M059J (cell line): ENCODE measurements at places on chromosomes 2 and 18.

DNA sequence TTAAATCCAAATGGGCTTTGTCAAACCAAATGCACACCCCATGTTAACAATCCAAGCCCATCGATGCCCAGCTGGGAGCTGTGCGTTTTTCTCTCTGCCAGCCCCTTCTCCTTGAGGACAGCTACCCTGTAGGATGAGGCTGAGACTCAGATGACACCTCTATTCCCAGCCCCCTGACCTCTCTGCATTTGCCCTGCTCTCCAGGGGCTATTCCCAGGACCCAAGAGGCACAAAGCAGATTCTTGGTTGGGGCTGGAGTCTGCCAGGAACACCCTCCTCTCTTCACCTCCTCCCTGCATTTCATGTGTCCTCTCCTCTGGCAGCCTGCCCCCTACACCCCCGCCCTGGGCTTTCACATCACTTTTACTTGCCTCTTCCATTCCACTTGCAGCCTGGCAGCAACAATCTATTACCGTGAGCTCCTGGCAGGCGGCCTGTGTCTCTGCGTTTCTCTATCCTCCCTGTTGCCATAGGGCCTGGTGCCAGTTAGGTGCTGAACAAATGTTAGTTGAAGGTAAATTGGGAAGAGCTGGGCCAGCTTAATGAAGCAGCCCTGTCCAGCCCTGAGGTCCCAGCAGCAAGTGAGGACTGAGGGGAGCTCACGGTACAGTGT lies 51.8 kb downstream of the ADD2 start:
- DNase-seq, result no peak

DNA sequence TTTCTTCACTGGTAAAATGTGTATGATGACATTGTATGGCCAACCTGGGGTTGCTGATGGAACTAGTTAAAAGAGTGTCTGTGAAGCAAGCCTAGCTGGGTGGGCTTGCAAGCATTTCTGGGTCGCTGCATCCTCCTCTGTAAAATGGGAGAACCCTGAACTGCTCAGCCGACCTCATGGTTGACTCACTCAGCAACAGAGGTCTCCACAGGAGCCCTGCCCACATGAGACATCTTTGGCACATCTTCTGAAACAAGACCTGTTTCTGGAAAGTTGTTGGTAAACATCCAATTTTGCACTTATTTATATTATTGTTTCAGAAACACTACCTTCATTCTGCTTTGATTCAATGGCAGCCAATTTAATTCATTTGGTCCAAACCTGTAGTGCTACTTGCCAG lies 52.6 kb downstream of the BCL11A start:
- no peak for DNase-seq

- DNase-seq, result peak; percentile 4
Observed at GRCh38 chr18:74468547-74469061, 11.5 kb upstream of the DIPK1C start.

GRCh38 chr2:239027391-239028252 lies 179.7 kb downstream of the TWIST2 start:
- no peak for DNase-seq

- DNase-seq, result no peak
Observed at GRCh38 chr2:211354481-211354880, 798.1 kb downstream of the CPS1 start.

DNA sequence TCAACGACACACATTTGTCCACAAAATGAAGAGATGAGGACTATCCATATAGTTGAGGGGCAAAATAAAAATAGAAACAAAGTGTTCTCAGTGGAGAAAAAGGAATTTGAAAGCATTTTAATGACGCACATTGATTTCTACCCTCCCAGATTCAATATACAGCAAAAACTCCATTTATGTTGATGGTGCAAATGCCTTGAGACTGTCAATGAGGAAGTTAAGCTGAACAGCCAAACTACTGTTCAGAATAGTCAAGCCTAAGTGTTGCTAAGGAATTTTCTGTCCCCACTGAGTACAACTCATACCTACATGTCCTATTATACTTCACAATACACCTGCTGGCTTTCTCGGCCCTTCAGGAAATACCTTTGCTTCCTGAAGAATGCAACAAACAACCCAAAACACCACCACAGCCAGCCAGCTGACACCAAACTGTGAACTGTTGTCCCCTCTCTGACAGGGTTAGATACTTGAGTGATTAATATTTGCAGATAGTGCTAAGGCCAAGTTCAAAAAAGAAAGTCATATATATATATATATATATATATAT lies 27.8 kb upstream of the DARS1 start:
- DNase-seq, result no peak

DNA sequence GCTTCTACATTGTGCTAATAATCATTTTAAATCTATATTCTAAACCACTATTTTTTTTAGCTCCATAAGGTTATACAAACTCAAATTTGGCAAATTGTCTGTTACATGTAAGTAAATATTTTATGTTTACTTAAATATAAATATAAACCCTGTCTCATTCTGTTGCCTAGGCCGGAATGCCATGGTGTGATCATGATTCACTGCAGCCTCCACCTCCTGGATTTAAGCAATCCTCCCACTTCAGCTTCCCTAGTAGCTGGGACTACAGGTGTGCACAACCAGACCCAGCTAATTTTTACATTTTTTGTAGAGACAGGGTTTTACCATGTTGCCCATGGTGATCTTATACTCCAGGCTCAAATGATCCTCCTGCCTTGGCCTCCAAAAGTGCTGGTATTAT lies 124.7 kb downstream of the MEIS1 start:
- no peak for DNase-seq

DNA sequence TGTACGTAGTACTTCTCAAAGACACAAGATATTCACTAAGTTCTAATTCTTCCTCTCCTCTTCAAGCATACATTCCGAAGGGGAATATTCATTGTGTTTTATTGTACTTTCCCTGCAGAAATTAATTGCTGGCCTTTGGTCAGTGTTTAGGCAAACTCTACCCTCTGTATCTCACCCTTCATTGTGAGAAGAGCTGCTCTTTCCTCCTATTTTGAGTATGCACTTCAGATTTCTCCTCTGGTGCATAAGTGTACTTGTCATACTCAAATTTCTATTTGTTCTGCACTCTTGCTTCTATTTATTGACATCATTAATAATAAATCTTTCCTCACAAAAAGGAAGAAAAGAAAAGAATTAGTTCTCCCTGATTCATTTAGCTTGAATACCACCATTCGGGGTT lies 485.4 kb upstream of the SLC8A1 start:
- DNase-seq, result no peak

DNA sequence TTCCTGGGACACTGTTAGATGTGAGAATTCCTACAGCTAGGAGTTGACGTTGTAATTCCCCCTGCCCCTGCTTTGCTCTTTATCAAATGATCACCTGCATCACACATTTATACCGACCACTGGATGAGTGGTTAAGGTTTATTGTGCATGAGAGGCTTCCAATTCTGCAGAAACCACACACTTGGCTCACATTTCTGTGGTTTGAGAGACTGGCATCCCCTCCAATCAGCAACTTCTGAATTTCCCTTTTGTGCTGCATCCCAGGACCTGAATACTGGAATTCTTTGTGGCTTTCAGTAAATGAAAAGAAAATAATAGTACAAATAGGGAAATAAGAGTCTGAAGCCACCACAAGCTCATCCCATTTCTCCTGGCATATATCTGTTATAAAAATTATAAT lies 628.7 kb upstream of the PIK3C3 start:
- DNase-seq, result peak; percentile 93

DNA sequence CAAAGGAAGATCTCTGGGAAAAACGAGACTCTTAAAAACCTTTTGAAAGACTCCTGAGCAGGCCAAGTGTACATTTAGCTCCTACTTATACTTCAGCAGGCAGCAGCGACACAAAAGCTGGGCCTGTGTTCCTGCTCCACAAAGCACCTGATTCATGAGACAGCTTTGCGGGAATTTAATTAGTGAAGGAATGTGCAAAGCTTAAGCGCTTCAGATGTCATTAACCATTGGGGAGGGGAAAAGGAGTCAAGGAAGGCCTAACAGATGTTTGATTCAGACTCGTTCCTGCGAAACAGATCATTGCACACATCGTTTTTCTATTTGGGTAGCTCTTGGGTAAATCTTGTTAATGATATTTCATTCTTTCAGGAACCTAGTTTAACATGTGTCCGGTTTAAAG lies 125.9 kb downstream of the MAIP1 start:
- DNase-seq, result no peak

DNA sequence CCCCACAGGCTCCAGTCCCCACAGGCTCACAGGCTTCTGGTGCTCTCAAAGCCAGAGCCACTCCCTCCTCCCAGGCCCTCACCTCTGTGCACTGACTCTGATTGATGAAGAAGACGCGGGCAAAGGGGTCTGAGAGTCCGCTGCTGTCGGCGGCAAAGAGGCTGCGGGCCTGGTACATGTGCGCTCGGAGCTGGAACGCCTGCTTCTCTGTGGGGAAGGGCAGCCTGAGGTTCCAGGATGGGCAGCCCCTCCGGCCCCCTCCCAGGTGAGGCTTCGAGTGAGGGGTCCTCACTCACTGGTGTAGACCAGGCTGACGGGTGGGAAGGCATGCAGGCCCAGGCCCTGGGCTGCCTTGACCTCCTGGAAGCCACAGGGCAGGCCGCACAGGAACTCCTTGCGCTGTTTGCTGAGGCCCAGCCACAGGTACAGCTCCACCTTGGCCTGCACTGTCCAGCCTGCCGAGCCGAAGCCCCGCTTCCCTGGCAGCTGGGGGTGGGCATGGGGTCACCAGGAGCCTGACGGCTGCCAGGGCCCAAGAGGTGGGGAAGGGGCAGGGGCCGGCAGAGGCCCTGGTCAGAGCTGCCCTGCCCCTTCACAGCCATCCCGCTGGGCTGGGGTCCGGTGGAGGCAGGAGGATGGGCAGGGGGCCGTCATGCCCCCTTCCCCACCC lies 2.0 kb downstream of the OTOF start:
- no peak for DNase-seq

DNA sequence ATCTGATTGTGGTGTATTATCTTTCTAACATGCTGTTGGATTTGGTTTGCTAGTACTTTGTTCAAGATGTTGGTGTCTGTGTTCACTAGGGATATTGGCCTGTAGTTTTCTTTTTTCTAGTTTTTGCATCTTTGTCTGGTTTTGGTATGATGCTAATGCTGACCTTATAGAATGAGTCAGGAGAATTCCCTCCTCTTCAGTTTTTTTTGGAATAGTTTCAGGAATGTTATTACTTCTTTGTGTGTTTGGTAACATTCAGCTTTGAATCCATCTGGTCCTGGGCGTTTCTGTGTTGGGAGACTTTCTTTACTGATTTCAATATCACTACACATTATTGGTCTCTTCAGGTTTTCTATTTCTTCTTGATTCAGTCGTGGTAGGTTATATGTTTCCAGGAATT lies 124.2 kb upstream of the EPB41L5 start:
- peak; percentile 38 for DNase-seq

DNA sequence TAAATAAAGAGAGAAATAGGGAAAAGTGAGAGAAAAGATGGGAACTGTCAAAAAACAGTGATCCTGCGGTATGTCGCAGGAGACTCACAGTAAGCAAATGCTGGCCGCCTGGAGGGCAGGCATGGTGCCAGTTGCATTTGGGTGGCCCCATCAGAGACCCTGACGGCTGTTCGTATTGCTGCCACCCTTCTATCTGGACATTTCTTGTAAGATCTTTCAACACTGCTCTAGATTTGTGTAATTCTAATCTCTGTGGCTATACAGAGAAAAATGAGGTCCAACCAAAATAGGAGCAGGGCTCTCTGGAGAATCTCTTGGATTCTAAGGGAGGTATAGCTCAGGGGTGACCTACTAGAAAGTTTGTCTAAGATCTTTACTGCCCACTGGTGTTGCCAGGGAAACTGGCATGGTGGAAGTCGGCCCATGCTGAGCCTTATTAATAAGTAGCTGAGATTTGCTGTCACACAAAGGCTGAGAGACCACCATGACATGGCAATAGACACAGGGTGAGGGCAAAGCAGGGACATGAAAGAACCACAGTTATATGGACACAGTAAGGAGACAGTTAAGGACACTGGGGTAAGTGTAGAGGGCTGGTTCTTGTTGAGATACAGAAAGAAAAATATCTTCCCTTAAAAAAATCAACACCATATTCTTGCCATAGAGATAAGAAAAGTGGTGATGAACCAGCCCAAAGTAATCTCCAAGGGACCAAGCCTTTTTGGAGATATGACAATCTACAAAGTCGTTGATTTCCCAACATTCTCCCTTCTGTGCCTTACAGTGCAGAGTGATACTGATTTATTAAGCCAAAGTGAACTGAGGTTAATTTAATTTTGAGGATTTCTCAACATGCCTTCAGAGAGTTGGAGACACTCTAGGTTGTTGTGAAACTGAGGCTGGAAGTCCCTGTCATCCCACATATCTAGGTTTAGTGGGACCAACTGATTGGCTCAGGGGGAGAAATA lies 26.4 kb upstream of the FZD7 start:
- DNase-seq, result peak; percentile 18

GRCh38 chr2:128269990-128270671 lies 48.5 kb downstream of the HS6ST1 start:
- no peak for DNase-seq

GRCh38 chr2:60693551-60693950 lies 62.5 kb upstream of the PAPOLG start:
- no peak for DNase-seq

- DNase-seq, result peak; percentile 42
Observed at GRCh38 chr2:224819075-224819474, 102.9 kb upstream of the CCDC195 start.

DNA sequence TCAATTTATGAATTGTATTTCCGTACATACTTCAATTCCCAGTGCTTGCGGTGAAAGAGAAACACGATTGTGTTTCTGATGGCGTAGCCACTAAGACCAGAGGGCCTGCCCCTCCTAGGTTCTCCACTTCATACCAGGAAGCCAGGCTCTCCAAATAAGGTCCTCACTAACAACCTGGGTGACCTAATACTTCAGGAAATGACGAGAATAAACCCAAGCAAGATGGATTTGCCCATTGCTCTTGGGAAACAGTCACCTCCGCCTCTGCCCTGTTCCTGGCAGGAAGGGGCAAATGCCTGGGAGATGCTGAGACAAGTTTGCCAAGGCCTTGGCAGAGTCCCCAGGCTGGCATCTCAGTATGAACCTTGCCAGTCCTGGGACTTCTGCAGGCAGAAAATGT lies 41.8 kb downstream of the TTC32 start:
- peak; percentile 11 for DNase-seq

- DNase-seq, result no peak
Observed at GRCh38 chr2:31388736-31389135, 25.8 kb downstream of the XDH start.
